AG09309 (cell line): ENCODE measurements at places on chromosomes 16 and 17.

DNA sequence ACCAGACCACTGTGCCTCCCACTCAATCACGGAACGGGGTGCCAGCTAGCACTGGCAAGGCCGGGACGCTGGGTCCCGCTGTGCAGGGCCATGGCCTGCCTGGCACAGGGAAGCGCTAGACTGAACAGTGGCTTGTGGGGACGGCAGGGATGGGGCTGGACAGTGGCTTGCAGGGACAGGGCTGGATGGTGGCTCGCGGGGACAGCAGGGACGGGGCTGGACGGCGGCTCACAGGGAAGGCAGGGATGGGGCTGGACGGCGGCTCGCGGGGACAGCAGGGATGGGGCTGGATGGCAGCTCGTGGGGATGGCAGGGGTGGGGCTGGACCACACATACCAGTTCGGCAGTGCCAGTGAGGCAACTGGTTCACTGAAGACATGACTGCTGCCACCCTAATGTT lies 32.6 kb downstream of the LMF1 start:
- no peak for DNase-seq

DNA sequence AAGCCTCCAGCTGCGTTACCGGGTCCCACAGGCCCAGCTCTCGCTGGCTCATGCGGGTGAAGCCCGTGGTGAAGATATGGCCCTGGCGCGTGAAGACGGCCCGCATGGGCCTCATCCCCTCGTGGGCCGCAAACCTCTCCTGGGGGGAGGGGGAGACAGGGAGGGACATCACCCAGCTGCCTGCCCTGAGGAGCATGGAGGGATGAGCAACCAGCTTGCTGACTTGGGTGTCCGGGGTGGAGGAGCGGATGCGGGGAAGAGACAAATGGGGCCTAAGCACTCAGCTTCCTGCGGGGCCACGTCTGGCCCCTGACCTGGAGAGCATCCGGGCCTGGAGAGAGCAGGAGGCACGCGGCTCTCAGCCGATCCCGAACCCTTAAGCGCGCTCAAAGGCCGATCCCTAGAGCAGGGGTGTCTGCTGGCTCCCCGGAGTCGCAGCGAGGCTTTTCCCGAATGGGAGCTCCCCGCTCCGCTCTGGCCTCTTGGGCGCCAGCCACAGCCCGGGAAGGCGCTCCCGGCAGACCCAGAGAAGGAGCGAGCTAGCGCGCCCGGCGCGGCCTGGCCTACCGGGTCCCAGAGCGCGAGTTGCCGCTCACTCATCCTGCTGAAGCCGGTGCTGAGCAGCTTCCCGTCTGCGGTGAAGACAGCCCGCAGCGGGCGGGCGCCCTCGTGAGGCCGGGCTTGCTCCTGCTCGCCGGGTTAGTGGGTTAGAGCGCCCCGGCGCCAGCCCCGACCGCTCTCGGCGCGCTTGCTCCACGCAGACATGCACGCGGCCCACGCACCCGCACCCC lies 5.0 kb downstream of the CORO6 start:
- no peak for DNase-seq

DNA sequence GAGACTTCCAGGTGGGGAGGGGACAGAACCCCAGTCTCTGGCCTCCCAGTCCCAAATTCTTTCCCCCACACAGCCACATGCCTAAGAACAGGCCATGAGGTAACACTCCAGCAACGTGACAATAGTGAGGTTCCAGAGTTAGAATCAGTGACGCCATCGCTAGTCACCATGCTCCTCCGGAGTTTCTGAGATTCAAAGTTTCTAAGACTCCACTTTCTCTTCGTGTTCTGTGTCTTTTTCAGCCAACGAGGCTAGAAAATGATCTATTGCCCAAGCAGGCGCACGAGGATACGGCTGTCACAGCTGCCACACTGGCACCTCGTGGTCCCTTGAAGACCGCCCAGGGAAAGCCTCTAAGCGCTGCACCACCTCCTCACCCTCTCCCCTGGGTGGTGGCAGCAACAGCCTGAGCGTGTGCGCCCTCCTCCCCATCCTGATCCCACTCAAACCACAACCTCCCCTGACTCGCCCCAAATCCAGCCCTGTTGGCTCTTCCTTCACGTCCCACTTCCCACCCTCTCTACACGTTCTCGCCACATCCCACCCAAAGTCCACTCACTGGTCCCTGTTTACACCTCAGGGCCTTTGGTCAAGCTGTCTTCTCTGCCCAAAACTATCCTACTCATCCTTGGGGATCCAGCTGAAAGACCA lies 1.0 kb downstream of the MCRIP1 start:
- DNase-seq = no peak

- DNase-seq = no peak
These were observed 1.2 kb downstream of the RPS15A start for GRCh38 chr16:18788828-18789514.

DNA sequence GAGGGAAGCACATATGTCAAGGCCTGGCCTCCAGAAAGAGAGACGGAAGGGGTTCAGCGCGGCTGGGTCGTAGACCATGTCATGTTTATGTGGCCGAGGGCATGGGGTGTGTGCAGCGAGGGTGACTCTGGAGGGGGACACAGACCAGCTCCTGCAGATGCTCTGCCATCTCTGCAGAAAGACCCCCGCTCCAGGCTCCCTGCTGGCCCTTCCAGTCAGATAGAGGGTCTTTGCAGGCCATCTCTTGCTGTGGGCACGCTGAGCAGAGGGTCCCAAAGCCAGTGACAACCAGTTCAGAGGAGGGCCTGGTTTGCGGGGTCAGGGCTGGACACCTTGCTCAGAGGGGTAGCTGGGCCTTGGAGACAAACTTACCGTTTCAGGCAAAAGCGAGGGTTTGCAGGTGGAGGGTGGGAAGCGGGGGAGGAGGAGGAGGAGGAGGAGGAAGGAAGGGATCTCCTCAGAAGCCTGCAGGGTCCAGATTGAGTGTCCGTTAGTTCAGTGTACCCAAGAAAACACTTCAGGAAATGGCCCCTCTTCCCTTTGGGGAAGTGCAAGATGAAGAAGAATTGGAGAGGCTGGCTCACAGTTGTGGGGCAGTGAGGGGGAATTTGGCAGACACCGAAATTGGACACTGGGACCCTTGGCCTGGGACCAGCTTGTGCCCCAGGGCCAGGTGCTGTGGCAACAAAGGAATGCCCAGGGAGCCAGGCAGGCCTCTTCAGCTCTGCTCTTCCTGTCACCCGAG lies 102.8 kb downstream of the CMIP start:
- no peak for DNase-seq

- no peak for DNase-seq
These were observed 1.7 kb upstream of the DPH1 start for GRCh38 chr17:2028234-2028614.

GRCh38 chr16:69818891-69819545 lies 56.9 kb downstream of the WWP2 start:
- no peak for DNase-seq

GRCh38 chr17:52470553-52470952 lies 312.0 kb upstream of the CA10 start:
- DNase-seq = no peak

GRCh38 chr16:10976634-10977033 lies 32.3 kb downstream of the CLEC16A start:
- no peak for DNase-seq

DNA sequence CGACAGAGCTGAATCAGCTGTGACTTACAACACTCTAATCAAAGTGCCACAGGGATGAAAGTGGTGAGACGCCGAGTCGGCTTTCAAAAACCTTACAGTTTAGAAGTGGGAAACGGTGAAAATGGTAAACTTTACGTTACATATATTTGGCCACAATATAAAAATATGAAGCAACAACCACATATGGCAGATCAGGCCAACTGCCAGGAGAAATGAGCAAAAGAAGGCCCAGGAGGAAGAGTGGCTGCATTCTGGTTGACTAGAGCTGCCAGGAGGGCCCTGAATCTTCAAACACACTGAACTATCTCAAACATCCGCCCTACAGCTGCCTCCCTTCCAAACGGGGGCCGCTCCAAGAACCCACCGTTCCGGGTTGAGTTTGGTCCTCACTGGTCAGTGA lies 56.3 kb downstream of the MRM3 start:
- DNase-seq = no peak

DNA sequence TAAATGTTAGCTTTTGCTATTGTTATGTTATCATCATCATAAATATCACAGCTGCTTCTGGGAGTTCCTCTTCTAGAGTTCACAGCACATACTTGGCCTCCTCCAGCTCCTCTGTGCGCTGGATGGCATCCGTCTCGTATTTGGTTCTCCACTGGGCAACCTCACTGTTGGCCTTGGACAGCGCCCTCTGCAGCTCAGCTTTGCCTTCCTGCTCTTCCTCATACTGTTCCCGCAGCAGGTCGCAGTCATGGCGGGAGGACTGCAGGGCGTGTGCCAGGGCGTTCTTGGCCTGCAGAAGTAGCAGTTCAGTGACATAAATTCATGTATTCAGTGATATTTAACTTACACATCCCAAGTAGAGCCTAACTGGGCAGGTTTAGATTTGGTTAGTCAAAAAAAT lies 23.4 kb downstream of the MYH8 start:
- no peak for DNase-seq

DNA sequence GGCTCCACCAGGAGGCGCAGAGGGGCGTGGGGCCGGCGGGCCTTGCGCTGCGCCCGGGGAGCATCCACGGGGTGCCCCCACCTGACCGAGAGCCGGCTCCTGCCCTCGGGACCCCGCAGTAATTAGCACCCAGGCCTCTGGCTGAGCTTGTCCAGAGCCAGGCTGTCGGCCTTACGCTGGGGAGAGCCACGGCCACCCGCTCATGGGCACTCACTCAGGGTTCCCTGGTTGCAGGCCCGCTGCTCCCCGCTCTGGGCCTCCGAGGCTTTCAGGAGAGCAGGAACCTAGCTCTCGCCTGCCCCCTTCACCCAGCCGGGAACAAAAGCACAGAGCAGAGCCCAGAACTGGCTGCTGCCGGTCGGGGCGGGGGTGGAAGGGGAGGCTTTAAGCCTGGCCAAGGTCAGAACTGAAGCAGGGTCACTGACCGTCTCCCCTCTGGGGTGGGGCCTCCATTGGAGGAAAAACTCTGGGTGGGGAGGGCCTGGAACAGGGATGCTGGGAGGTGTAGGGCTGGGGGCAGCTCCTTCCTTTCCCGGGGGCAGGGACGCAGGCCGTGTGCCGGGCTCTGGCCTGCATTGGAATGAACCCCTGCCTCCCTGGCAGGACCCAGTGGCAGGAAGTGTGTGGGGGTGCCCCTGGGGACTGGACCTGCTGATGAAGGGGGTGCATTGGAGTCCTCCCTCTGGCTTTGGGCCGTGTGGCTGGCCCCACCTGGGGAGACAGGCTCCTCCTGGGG lies 12.3 kb downstream of the GLIS2 start:
- DNase-seq = no peak

GRCh38 chr17:40124279-40125141 lies 2.7 kb downstream of the MSL1 start:
- DNase-seq = no peak

DNA sequence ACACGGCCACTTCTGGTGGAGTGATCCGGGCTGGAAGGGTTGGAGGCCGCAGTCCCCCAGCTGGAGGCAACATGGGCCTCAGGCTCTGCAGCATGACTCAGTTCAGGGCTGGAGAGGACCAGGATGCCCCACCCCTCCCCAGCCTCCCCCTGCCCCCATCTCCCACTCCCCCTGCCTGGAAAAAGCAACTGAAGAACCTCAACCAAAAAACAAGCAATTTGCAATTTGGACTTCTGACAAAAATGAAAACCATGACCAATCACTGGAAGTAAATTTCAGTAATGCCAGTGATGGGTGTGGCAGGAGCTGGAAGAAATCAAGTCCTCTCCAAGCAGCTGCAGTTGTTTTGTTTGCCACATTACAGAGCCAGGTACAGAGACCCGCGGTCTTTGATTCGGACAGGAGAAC lies 6.6 kb upstream of the MIF4GD start:
- no peak for DNase-seq

DNA sequence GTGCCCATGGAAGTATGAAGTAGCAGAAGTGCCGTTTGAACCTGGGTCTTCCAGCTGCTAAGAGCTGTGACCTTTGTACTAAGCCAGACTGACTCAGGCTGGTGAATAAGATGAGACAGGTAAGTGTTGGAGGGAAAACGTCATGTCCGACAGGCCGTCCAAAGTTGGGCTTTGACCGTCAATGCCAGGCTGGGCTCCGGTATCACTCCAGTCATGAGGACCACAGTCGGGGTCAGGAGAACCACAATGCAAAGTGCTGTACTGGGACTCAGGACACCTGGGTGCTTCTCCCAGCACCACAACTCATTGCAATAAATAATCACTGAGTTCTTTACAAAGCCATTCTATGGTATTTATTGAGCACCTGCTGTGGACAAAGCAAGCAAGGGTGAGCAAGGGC lies 268.6 kb downstream of the HAPSTR1 start:
- no peak for DNase-seq

GRCh38 chr17:64472564-64472963 lies 23.6 kb downstream of the MILR1 start:
- DNase-seq = no peak

GRCh38 chr16:11057711-11058345 lies 113.5 kb downstream of the CLEC16A start:
- DNase-seq = no peak

GRCh38 chr17:34637548-34638525 lies 58.5 kb downstream of the TMEM132E start:
- peak; percentile 25 for DNase-seq

GRCh38 chr17:2024572-2025219 lies 438 bp downstream of the RTN4RL1 start:
- DNase-seq = no peak

GRCh38 chr17:32268734-32269288 lies 3.2 kb downstream of the RHBDL3 start:
- no peak for DNase-seq

DNA sequence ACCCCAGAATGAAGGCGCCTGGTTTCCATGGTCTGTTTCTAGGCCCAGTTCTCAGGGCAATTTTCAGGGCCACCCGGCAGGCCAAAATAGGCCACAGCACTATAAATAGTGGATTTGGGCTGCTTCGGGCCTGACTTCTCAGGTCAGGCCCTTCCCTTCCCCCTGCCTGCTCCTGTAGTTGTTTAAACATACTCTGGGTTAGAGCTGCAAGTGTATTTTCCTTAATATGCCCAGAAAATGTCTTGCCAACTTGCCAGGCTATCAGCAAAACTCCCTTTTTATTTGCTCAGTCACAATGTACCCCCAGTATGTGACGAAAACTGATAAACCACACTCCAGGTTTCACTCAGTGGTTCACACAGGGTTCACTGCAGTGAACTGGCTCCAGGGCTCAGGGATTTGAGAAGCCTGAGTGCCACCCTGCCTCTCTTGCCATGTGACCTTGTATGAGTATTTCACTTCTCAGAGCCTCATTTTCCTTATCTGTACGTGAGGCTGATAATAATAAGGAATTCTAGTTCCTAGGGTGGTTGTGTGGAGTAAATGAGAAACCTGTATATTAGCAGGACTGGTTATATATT lies 76.5 kb downstream of the GPRC5B start:
- no peak for DNase-seq

- DNase-seq = no peak
These were observed 18.5 kb upstream of the ARHGAP27 start for GRCh38 chr17:45451131-45451530.

GRCh38 chr17:13484020-13484419 lies 117.7 kb downstream of the HS3ST3A1 start:
- DNase-seq = no peak

- DNase-seq = no peak
These were observed 44.1 kb upstream of the GRIN2A start for GRCh38 chr16:10226141-10226986.

GRCh38 chr17:43774304-43775250 lies 4.2 kb downstream of the DUSP3 start:
- DNase-seq = no peak

- DNase-seq = no peak
These were observed 78.3 kb upstream of the FOXF1 start for GRCh38 chr16:86432048-86432447.

GRCh38 chr17:46928467-46929261 lies 5.7 kb downstream of the GOSR2 start:
- DNase-seq = no peak
